ENCODE measurements at places on chromosomes 4 and X.

- DNase-seq, result no peak
Observed at GRCh38 chr4:13117185-13117584, 367.0 kb downstream of the RAB28 start.

DNA sequence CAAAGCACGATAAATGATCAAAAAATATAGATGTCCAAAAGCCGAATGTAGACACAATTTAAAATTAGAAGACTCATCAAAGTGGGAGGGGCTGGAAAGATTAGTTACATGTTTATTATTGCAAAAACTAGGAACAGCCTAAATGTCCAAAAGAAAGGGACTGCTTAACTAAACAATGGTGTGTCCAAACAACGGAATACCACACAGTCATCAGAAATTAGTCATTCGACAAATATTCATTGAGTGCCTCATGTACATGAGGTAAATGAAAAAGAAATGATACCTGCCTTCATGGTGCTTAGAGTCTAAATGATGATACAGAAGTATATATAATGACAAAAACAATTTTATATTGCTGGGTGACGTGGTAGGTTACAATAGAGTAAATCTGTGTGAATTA is 139.7 kb downstream of the MAML3 start:
- no peak for DNase-seq

GRCh38 chr4:150381036-150381435 is 200.9 kb upstream of the MAB21L2 start:
- DNase-seq, result no peak

- no peak for DNase-seq
Observed at GRCh38 chrX:7570432-7571029, 272.4 kb upstream of the VCX start.
